ENCODE measurements at places on chromosomes 1 and 21.

GRCh38 chr21:14312871-14313270 lies 70.1 kb downstream of the HSPA13 start:
- no peak for DNase-seq

DNA sequence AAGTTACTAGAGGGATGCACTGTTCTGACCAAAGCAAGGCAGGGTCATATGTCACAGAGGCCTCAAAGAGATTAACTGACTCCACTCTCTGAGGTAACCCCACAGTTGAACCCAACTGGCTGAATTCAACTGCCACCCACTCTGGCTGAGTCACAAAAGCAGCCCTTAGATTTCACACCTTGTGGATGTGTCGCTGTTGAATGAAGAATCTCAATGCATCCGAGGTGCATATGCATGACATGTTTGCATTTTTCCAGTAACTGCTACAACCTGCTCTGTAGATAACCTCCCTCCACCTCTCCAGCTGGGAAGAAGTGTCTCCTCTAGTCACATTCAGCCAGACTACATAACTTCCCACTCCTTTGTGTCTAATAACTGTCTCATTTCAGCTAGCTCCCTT lies 27.9 kb upstream of the KIF21B start:
- no peak for DNase-seq

DNA sequence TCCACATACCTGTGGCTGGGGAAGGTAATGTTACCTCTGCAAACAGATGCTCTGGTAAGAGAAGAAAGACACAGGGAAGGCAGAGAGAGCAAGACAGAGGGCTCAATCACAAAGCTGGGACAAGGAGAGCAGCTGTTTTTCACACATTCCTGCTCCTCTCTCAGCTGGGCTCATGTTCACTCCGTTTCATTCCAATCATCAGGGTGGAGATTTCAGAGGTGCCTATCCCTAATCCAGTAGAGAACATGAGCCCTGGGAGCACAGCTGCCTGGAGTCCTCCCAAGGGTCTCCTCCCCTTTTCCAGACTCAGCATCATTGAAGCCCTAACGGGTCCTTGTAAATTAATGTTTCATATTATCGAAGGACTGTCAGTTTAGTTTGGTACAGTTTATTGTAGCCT lies 19.4 kb downstream of the GADD45A start:
- no peak for DNase-seq

GRCh38 chr1:1318131-1318652 lies 6.3 kb downstream of the INTS11 start:
- DNase-seq: no peak
